ENCODE measurements at places on chromosomes 12 and 14.

DNA sequence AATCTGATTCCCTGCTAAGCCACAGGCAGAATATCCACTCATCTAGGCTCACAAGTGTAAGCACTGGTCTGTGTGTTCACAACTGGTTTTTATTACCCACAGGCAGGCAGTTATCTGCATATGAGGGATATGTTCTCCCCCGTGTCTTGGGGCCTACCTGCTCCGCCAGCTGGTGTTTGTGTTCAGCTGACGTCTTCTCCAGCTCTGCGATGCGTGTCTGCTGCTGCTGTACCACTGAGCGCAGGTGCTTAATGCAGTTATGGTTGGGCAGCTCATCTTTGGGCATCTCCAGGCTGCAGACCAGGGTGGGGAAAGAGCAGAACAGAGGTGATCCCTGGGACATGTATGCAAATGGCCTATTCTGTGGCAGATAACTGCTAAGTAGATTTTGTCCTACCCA, 13.7 kb downstream of the RNF41 start:
- DNase-seq = no peak

DNA sequence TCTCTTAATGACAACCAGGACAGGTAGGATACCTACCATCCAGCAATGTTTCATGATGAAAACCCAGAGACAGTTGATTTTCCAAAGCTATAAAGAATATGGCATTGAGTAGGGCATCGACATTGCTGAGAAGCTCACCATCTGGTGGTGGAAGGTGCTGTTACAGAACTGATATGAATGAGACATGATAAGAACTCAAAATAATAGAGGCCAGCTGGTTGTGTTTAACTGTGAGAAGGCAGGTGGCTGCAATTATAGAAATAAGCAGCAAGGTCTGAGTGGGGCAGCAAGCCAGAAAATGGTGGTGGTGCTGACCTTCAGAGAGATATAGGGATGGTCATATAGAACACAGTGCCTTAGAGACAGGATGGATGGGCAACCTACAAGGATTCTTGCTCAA, 449.7 kb downstream of the BTG1 start:
- DNase-seq = no peak

DNA sequence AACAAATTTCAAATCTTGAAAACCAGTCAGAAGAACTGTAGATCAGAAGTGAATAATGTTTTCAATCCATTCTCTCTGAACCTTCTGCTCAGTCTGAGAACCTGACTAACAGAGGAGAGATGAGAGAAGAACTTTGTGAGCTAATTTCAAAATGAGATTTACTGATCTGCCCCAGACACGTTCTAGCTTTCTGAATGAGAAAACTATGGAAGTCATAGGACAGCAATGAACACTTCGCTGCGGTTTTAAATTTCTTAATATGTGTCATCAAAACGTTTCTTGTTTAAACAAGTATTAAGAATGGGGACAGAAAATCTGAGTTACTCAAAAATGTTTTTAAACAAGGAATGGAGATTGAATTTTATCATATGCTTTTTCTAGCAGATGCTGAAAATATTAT, 66.6 kb upstream of the FAR2 start:
- no peak for DNase-seq

DNA sequence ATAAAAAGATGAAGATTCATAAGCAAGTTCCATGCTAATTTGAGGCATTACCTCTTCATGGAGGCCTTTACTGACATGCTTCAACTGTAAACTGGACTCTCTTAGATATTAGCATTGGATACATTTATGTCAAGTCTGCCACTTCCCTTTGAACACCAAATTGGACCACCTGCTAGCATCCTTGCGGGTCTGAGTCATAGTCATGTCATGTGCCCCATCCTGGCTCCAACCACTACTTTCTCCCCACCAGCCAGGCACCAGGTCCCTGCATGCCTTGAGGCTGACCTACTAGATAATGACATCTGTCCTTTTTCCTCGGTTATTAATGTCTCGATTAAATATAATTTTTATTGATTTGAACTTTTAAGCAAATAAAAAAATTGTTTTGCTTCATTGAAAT, 32.9 kb upstream of the EEA1 start:
- no peak for DNase-seq

DNA sequence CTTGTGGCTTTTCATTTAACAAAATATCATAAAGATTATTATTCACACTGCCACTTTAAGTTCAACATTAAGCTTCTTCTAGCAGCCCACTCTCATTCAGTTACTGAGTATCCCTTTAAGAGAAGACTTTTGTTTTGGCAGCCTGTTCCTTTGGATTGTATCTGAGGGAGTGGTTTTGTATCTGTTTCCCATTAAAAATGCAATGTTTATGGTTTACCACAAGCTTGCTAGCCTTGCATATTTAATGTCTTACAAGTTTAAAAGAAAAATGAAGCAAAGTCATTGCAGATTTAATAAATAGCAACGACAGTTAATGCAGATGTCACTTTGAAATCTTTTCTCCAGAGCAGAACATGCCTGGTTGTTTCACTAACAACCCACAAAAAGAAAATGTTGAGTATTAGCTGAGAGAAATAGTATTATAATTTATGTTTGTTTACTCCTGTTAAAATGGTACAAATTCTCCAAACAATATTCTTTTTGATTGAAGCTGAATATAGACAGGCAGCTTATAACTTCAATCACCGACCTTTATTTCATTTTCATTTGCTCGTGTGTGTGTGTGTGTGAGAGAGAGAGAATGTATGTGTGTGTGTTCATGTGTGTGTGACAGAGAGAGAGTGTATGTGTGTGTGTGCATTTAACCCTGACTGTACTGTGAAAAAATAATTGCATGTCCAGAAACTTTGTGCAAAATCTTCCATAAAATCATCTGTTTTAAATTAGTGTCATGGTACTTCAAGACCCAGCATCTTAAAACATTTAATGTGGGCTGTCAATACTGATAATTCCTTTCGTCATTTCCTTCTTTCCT, 1.8 kb downstream of the DCN start:
- peak; percentile 90 for DNase-seq

GRCh38 chr14:66939409-66939808, 249.8 kb upstream of the GARIN2 start:
- DNase-seq = no peak

DNA sequence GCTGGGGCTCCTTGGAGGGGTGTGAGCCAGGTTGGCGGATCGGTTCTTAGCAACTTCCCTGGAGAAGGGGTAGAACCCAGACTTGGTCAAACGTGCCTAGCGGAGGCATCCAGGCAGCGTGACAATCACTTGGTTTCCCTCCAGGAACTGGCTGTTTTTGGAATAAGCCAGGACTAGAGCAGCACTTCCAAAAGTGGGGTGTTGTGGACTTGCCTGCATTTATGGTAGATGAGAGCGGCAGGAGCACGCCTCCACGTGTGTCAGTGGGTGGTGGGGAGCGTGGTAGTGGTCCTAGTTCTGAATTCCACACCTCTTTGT, 2.8 kb downstream of the PRMT8 start:
- no peak for DNase-seq

GRCh38 chr12:69298947-69299346, 49.2 kb upstream of the LYZ start:
- DNase-seq = no peak

GRCh38 chr14:91280129-91280528, 35.6 kb upstream of the GPR68 start:
- DNase-seq = no peak
